ENCODE measurements at places on chromosomes 2 and 18. TPM values are rescaled to one million over a fixed set of nuclear protein-coding genes. Genes with fewer than 3 reads are reported as not detected.

Gene CCL20
- total RNA-seq = not detected

DNA sequence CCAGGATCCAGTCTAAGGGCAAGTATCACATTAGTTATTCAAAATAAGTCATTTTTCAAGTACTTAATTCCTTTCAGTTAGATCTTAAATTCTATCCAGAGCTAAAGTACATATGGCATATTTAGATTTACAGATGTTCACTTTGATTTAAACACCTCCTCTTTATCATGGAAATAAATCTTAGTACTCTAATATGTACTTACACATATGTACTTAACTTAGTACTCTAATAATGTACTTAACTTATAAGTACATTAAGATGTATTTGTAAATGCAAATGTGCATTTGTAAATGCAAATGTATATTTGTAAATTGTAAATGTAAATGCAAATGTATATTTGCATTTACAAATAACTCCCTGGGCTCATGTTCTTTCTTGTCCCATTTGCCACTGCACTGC is 14.6 kb downstream of the PIGN start:
- no peak for DNase-seq

Gene PLCL1
- total RNA-seq = 101 TPM

DNA sequence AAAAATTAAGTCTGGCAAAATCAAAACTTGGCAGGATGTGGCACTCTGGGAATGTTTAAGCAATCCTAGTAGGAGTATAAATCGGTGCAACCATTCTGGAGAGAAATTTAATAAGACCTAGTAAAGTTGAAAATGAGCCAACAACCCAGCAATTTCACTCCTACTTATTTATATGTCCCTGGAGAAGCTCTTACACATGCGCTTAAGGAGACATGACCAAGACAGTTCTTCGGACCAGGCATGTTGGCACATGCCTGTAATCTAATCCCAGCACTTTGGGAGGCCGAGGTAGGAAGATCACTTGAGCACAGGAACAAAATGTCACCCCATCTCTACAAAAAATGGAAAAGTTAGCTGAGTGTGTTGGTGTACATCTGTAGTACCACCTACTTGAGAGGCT is 374.6 kb upstream of the LYPD1 start:
- DNase-seq = no peak

DNA sequence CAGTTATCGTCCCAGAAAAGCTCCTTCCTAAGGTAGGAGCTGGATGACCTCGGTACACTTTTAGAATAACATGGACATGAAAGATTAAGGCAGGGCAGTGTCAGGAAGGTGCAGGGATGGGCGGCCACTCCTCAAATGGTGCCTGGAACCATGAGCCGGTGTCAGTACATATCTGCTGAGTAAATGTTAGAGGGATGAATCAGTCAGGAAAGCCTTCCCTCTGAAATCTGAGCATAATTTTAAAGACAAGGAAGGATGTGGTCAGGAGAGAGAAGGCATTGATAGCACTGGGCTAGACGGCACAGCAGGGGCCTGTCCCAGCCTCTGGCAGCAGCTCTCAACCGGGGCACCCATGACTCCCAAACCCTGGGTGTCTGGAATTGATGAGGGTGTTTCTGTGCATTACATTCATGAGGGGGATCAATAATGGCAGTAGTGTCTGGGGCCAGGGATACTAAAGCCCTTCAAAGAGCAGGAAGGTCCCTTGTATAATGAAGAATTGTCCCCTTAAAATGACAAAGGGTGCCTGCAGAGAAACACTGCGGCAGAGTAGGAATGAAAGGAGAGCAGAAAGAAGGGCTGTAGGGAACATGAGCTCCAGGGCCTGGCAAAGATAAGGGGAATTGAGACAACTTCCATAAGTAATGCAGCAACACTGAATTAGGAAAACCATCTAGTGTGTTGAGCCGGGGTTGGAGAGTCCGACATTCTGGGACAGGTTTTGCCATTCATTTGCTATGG is 162.3 kb upstream of the REV1 start:
- no peak for DNase-seq

- no peak for DNase-seq
These were observed 80.4 kb downstream of the POLR1A start for GRCh38 chr2:86025229-86025820.

DNA sequence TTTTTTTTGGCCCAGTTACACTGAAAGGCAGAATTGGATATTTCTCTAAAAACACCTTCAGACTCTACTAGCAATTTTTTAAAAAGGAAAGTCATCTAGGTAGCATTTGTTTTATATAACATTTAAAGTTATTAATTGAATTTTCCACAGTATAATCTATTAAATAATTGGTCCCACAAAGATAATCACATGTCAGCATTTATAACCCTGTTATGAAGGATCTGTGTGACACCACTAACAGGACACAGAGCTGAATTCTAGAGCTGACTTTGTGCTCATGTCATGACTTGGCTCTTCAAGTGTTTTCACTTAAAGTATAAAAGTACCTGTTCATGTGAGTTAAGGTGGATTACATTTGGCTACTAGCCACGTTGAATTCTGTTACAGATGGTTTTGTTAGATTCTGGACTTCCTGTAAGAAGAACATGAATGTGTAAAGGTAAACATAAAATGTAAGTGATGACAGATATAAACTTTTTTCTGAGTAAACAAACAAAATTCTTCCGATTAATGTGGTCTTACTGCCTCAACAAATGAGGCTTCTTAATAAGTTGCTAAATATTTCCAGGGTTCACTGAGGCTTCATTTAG is 69.1 kb upstream of the PROKR1 start:
- no peak for DNase-seq

GRCh38 chr2:156399224-156399949 is 36.8 kb upstream of the GPD2 start:
- no peak for DNase-seq

DNA sequence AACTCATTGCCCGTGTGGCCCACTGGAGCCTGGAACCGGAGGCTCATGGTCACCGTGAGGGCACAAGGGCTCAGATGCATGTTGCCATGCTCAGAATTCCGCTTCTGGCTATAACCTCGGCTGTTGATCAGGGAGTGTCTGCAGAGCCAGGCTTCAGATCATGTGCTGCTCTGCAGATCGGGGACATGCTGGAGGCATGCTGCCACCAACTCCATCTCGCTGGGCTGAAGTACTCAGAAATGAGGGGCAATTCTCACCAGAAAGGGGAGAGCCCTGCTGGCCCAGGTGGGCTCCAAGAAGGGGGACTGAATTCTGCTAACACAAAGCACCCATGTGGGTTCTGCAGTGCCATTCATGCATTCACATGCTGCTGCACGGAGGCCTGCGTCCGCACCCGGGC is 269.2 kb upstream of the PXDN start:
- DNase-seq = no peak

DNA sequence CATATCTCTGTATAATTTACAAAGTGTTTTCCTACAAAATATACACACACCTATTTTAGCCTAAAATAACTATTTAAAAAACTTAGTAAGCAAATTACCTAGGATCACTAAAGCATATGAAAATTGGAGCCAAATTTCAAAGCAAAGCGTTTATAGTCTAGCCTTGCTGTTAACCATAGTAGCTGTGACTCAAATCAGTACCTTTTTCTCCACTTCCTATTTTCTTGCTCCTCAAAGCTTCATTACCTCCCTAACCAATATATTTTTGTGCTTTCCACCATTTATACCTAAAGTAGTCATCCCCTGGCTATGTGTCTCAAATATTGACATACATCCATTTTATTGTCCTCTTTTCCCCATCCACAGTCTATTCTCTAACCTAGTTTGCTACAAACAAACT is 73.1 kb downstream of the ERBB4 start:
- no peak for DNase-seq

GRCh38 chr2:9992427-9993187 is 41.1 kb downstream of the GRHL1 start:
- no peak for DNase-seq

All from heart left ventricle (tissue), 16 donors.